ENCODE measurements at places on chromosomes 1 and 21.
A peak's percentile ranks its signal among the peaks of the same experiment; 100 is the strongest.

- no peak for DNase-seq
Observed at GRCh38 chr1:96782856-96783255, 61.3 kb downstream of the PTBP2 start.

- DNase-seq: no peak
Observed at GRCh38 chr1:66413838-66414175, 120.1 kb upstream of the SGIP1 start.

GRCh38 chr1:214116258-214116657, 128.5 kb downstream of the PROX1 start:
- DNase-seq: no peak

DNA sequence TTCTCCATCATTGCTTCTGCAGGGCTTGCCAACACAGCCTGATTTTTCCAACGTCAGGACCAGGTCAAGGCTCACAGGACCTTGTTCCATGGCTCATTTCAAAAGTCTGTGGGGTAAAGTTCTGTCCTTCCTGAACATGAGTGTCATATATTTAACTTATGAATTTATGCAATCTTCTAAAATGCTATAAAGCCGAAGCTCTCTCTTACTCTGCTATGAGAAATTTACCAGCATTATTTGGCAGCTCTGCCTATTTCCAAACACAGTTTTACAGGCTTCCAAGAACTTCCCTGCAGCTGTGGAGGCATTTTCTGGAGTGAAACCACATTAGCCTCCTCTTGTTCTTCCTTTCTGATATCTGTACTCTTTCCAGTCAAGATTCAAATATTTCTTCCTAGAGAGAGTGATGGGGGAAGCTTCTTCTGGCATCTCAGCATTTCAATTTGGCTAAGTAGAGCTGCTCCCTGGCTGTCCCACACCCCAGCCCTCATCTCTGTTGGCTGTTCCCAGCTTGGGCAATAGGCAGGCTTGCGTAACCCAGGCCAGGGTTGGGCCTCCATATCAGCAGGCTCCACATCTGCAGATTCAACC, 15.6 kb upstream of the HMGCS2 start:
- no peak for DNase-seq

DNA sequence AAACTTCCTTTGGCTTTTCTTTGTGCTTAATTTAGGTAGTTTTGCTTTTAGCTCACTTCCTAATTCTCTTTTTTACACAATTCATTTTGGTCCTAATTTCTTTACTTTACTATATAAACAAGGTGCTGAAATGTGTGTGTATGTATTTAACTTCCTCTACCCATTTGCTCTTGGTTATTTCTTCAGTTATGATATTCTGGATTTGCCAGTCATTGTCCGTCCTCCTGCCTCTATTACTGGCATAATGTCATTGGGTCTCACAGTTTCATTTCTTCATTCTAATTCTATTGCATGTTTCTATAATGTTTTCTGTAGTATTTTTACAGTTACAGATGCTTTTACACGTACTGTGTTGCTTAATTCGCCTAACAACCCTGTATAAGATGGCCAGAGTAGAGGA, 96.2 kb downstream of the ZMYM4 start:
- DNase-seq: no peak

- DNase-seq: no peak
Observed at GRCh38 chr1:222654849-222655248, 37.0 kb downstream of the MIA3 start.

GRCh38 chr1:198267921-198268320, 111.1 kb downstream of the NEK7 start:
- DNase-seq: no peak

- DNase-seq: no peak
Observed at GRCh38 chr1:76669131-76669530, 198.1 kb upstream of the ST6GALNAC5 start.

DNA sequence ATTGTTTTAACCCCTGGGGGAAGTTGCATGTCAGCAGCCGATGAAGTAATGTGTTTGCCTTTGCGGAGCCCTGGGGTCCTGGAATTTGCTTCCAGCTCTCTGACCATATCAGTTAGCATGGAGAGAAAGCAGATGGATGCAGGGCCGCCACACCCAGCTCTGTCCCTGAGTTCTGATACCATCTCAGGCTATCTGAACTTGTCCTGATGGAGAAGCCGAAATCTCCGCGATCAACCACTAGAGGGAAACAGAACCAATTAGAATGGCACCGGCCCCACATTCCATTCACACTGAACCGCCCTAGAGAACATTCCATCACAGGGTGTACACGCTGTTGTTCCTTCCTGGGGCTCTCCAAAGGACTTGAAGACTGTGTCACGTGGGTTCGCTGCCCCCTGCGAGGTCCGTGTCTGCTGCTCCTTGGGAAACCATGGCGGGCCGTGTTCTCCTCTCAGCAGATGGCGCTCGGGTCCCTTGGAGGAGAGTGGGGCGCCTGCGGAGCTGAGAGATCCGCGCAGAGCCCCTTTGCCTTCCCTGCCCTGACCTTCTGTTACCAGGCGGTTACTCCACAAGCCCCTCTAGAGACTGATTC, 75.4 kb downstream of the ABCA4 start:
- peak; percentile 53 for DNase-seq

DNA sequence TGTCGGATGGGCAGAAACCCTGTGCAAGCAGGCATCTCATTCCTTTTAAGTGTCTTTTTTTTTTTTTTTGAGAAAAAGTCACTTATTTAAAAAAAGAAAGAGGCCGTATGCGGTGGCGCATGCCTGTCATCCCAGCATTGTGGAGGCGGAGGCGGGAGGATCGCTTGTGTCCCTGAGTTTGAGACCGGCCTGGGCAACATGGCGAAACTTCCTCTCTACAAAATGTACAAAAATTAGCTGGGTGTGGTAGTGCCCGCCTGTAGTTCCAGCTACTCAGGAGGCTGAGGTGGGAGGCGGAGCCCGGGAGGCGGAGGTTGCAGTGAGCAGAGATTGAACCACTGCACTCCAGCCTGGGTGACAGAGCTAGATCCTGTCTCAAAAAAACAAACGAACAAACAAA, 1.7 kb downstream of the GPR137B start:
- DNase-seq: no peak

GRCh38 chr1:153566414-153567371, 1.0 kb upstream of the S100A2 start:
- DNase-seq: no peak

GRCh38 chr1:2496087-2496622, 20.1 kb downstream of the PLCH2 start:
- no peak for DNase-seq

DNA sequence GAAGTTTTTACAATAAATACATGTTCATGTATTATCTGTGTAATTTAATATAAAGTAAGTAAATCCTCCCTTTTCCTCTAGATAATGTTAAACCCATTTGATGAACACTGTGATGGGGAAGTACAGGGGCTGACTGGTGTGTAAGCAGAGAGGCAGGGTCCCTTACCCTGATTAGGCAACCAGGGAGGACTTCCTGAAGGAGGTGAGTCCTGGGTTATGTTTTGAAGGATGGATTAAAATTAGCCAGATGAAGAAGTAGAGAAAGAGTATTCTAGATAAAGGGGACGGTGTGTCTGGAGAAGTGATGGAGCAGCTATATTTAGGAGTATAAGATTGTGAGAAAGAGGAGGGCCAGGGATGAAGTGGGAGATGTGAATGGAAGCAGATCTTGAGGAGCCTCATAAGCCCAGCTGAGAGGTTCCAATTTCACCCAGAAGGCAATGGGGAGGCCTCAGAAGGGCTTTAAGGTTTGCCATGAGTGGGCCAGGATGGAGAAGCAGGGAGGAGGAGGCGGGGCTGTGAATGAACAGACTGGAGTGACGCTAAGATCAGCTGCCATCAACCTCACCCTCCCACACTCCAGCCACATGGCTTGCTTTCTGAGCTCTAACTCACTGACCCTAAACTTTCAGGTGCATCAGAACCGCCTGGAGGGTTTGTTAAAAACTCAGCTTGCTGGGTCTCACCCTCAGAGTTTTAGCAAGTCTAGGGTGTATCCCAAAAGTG, 30.9 kb upstream of the ID3 start:
- no peak for DNase-seq

- no peak for DNase-seq
Observed at GRCh38 chr1:11519629-11520031, 40.7 kb downstream of the DISP3 start.

DNA sequence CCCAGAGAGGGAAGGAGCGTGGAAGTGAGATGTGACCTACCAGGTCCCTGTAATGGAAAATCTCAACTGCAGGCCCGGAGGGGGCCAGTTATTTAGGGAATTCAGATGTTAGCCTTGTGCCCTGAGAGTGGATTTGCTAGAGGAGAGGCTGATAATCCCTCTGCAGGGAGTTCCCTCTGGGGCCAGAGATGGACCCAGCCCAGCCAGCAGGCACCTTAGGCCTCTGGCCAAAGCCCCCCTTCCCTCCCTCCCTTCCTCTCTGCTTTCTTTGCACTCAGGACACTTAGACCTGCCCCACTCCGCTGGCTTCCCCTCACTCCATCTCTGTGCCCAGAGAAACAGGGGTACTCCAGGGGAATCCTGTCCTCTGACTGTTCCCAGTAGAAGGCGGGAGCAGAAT, 1.5 kb upstream of the ATP1A2 start:
- no peak for DNase-seq

- no peak for DNase-seq
Observed at GRCh38 chr1:48610628-48611542, 138.9 kb upstream of the SPATA6 start.

GRCh38 chr21:45470773-45471524, 66.0 kb downstream of the COL18A1 start:
- DNase-seq: no peak
